ENCODE measurements at places on chromosomes 16 and 17.
A peak's percentile ranks its signal among the peaks of the same experiment; 100 is the strongest.

GRCh38 chr16:8505327-8505991 lies 84.9 kb downstream of the TMEM114 start:
- no peak for DNase-seq

- peak; percentile 22 for DNase-seq
Observed at GRCh38 chr16:30892670-30893416, 1.0 kb downstream of the BCL7C start.

- no peak for DNase-seq
Observed at GRCh38 chr16:66682271-66682670, 14.3 kb downstream of the CMTM4 start.

DNA sequence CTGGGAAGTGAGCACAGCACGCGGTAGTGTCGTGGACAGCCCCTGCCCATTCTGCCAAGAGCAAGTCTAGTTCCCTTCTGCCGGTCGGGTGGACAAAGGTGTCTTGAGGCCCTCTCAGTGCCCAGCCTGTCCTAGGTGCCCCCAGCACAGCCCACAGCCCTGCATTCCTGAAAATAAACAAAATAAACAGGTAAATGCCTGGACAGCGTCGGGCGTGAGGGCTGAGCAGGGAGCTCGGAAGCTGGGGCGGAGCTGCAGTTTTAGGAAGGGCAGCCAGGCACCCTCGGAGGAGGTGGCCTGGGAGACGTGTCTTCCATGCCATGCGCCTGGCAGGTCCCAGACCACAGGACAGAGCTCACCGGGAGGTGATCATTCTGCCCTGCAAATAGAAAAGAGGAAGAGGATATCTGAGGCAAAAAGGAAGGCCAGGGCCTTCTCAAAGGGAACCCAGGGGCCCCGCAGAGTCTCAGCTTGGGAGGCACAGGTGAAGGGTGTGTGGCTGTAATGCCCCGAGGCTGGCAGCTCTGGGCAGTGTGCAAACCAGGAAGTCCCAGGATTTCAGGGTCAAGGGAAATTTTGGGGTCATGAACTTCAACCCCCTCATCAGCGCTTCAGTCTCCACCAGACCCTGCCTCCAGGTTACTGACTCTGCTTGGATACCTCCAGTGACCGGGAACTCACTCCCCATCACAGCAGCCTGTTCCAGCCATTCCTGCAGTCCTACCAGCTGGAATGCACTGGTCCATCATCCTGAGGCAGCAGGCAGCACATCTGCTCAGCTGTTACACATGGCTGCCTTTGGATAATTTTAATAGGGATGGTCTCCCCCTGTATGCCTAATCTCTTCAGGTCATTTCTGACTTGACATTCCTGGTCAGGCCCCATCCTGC lies 1.7 kb downstream of the ZNF469 start:
- no peak for DNase-seq

DNA sequence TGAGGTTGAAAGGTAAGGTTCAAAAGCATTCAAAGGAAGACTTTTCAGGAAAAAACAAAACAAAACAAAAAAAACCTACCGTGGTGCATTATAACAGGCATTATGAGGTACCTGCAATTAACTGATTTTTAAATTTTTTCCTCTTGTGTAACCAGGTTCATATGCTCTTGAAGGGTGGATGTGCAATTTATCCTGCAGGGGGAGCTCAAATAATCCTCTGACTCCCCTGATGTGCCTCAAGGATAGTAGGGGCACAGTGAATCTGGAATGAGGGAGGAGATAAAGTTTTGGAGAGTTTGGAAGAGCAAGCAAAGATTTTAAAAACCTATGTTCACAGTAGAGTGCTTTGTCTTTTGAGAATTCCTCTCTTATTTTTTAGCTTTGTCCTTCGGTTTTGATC lies 1349.4 kb downstream of the CDH8 start:
- no peak for DNase-seq

- no peak for DNase-seq
Observed at GRCh38 chr17:4980644-4981216, 6.7 kb downstream of the CAMTA2 start.

- DNase-seq = no peak
Observed at GRCh38 chr16:75081179-75081859, 35.3 kb downstream of the LDHD start.

- no peak for DNase-seq
Observed at GRCh38 chr16:63774302-63774701, 1347.6 kb downstream of the CDH11 start.

DNA sequence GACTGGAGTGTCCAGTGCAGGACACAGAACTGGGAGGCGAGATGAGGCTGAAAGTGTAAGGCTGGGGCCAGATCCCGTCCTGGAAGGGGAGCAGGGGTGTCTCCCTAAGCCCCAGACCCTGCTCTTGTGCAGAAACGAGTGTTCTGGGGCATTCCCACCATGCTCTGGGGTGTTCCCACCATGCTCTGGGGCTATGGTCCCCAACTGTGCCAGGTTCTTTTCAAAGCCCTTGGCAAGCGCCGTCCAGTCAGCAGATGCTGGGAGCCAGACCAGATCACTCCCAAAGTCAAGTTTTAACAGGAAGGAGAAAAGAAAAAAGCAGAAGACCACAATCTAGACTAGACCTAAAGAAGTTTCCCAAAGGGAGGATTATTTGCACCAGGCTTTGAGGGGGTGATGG lies 2.5 kb downstream of the TAX1BP3 start:
- no peak for DNase-seq

DNA sequence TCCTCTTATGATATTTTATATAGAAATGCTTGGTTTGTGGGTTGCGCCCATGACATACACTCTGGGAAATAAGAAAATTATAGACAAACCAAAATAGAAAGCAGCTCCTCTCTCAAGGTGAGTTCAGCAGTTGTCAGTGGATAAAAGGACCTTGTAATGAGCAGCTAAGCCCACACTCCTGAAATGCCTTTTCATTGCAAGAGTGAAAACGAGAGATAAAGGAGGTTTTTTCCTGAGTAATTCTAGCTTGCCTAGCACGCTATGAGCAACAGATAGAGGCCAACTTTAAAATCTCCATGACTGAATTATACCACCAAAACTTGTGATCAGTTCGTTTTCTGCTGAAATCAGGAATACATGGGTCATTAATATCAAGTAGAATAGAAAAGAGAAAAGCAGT lies 261.8 kb upstream of the CACNG5 start:
- DNase-seq = no peak

DNA sequence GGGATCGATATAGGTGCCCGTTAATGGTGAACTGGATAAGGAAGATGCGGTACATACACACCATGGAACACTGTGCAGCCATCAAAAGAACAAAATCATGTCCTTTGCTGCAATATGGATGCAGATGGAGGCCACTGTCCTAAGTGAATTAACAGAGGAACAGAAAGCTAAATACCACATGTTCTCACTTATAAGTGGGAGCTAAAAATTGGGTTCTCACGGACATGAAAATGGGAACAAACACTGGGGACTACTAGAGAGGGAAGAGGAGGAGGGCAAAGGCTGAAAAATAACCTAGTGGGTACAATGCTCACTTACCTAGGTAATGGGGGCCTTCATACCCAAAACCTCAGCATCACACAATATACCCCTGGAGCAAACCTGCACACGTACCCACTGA lies 302.6 kb downstream of the XYLT1 start:
- no peak for DNase-seq

GRCh38 chr17:44601539-44601938 lies 44.3 kb downstream of the FZD2 start:
- DNase-seq = no peak

DNA sequence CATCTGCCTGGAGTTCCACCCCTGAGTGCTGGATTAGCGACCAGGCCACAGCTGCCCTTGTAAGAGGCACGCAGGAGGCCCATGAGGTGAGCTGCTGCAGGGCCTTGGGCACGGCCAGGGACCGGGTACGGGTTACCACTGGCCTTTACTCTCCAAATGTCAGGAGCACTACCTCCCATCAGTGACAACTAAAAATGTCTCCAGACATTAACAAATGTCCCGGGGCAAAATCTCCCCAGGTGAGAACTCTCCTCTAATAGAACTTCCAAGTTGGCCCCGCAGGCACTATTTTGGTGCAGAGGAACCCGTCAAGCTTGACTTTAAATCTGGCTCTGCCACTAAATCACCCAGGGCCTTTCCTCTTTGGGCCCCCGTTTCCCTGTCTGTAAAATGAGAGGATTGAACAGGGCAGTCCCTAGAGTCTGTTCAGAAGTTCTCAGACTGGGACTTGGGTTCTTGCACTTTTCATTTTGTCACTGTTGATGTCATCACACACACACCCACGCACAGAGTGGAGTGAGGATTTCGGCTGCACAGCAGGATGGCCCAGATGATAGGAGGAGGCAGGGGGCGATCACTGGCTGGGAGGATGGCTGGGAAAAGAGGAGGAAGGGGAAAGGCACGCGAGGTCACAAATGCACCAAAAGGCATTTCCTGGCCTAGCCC lies 24.5 kb upstream of the MAPT start:
- DNase-seq = peak; percentile 16

DNA sequence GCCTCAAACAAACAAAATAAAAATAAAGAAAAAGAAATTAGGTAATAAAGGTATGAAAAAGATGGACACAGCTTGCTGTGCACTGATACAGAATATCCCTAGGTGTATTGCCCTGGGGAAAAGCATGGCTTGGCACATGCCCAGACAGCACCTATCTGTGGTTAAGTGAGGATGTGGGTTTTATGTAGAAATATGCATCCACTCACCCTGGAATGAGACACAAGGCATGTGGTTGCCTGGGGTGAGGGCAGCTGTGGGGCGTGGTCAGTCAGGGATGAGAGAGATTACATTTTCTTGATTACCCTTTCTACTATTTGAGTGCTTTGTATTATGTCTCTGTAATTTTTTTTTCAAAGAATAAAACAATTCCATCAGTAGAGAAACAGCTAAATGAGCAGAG lies 6.9 kb downstream of the PLLP start:
- peak; percentile 73 for DNase-seq

- DNase-seq = no peak
Observed at GRCh38 chr17:37194208-37194607, 181.6 kb upstream of the C17orf78 start.

DNA sequence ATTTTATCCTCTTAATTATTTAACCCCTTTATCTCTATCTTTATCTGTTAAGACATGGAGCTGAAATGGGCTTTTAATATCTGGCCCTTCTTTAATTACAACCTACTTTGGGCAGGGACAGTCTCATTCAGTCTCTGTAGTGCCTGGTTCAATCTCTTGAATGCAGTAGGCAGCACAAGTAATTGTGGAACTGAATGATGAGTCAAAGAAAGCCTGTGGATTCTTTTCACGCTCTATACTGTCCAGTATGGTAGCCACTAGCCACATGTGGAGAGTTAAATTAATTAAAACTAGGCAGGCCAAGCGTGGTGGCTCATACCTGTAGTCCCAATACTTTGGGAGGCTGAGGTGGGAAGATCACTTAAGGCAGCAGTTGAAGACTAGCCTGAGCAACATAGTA lies 9.3 kb downstream of the BPTF start:
- DNase-seq = no peak

- no peak for DNase-seq
Observed at GRCh38 chr16:87410968-87411367, 18.8 kb downstream of the MAP1LC3B start.

DNA sequence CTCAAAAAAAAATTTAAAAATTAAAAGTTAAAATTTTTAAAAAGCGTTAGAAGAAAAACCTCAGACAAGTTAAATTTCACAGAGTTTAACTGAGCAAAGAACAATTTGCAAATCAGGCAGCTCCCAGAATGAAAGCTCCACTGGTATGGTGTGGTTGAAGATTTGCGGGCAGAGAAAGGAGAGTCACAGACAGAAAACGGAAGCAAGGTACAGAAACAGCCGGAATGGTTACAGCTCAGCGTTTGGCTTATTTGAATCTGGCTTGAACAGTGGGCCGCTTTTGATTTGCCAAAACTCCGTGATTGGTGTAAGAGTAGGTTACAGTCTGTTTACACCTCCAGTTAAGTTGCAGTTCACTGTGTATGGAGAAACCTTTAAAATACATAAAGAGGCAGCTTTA lies 297.1 kb downstream of the HS3ST4 start:
- no peak for DNase-seq

DNA sequence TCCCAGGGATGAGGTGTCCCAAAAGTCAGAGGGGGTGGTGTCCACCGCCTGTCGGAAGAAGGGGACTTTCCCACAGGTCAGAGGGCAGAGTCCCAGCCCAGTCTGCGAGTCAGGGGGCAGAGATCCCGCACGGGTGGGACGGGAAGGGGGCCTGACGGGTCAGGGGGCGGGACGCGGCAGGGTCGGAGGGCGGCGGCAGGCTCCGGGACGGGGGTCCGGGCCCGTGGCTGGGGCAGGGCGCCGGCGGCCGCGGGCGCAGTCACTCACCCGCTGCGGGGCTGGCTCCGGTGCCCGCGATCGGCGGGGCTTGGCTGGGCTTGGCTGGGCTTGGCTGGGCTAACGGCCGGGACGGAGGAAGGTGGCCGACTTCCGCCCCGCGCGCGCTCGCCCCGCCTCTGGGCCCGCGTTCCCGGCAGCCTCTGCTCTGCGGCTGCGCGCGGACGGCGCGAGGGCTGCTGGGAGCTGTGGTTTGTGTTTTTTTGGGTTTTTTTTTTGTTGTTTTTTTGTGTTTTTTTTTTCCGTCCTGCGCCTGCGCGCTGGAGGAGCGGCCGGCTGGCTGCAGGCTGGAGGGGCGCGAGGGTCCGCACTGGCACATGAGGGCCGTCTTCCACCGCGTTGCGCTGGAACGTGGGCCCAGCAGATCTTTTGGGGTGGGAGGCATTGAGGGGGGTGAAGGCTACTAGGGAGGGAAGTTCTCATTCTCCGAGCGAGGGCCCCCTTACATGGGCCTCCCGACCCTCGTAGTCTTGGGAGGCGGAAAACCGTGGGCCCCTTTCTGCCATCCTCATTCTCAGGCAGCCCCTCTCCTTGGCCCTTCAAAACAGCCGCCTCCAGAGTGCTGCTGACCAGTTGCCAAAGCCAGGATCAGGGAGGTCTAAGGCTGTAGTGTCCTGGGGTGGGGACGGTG lies at the start of gene CANT1:
TSS of gene CANT1 (minus strand) at position 368 of the 907 bp plus-strand sequence. CDS start 12,142 bp downstream, outside the sequence.
- peak; percentile 82 for DNase-seq

DNA sequence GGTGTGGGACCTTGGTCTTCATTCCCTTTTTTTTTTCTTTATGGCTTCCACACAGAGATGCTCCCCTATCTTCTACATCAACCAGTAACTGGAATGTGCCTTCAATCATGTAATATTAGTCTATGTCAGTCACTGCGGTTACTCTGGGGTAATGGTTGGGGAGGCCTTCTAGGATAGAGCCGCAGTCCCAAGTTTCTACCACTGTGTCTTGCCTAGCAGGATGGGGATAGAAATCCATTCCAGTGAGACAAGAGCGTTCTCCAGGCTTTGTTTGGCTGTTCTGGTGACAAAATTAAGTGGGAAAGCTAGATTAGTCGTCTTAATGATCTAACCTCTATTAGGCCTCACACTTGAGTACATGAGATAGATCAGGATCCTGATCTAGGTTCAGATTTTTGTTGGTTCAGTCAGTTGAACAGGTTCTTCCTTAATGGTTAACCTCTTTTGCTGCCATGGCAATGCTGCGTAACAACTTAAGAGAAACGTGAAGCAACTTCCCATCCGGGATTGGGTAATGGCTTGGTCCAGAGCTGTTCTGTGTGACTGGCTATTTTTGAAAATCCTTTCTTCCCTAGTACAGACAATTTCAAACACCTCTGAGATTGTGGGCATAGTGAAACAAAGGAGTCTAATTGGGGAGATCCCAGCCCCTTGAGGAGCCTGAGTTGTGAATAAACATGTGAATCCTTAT lies 8.7 kb downstream of the MSL1 start:
- DNase-seq = no peak

- DNase-seq = no peak
Observed at GRCh38 chr16:68909099-68909733, 65.9 kb downstream of the TANGO6 start.

- DNase-seq = no peak
Observed at GRCh38 chr16:525123-525519, 2.4 kb upstream of the CAPN15 start.

GRCh38 chr17:43994272-43995149 lies 9.9 kb upstream of the NAGS start:
- peak; percentile 78 for DNase-seq

GRCh38 chr16:78154729-78155461 lies 55.4 kb downstream of the WWOX start:
- no peak for DNase-seq
